ENCODE measurements at places on chromosomes 3 and 15.

DNA sequence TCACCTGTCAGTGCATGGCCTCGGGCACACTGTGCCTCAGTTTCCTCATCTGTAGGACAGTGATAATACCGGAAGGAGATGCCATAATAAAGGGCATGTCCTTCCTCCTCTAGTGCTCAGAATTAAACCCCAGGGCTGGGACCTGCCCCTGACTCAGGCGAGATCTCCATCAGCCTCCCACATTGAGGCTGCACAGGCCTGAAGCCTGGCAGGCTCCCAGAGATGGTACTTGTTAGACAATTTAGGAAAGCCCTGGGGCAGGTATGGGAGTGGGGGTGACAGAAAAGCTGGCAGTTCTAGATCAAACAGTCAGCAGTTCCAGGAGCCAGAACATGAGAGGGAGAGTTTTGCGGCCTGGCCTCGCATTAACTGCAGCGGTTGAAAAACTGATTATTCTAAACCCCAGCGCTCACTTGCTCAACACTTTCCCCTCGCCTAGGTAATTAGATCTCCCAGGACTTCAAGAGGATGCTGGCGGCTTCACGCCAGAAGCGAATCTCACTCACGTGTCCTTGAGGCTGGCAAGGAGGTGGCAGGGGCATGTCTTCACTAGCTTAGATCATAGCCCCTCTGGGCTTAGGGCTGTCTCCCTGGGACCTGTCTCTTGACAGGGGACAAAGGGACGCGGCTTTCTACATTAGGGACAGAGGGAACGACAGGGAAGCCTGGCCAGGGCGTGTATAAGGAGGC, 73.1 kb downstream of the ATP2B2 start:
- H3K27ac ChIP-seq: no peak overlapping the region
- DNase-seq: no peak
- no peaks in the 10 kb centered on the region for H3K36me3 ChIP-seq

DNA sequence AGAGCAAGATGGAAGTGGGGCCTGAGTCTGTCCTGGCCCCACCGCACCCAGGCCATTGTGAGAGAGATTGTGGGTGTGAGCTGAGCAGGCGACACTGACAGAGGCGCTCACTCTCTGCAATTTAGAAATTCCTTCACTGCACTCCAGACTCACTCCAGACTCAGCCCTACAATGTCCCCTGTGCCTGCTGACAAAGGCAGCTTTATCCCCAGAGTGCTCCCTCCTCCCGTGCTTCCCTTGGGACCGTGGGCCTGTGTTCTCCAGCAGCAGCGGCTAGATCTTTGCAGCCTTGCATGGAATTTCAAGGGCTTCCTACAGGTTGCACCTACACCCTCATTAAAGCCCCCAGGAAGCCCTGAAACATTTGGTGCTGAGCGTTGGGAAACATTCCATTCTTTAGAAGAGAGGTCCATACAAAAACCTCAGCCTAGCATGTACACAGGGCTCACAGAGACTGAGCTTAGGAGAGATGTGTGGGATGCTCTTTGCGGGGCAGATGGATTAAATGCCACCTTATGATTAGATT, 1.3 kb upstream of the IL16 start:
- peak; percentile 19 for DNase-seq
- no peaks in the 10 kb centered on the region for H3K36me3 ChIP-seq
- no peaks in the 10 kb centered on the region for H3K4me1 ChIP-seq
- H3K27me3 ChIP-seq: peaks cover 7% of the 10 kb centered on the region
- no peak overlapping the region for H3K27ac ChIP-seq
- H3K4me3 ChIP-seq: no peak overlapping the region

DNA sequence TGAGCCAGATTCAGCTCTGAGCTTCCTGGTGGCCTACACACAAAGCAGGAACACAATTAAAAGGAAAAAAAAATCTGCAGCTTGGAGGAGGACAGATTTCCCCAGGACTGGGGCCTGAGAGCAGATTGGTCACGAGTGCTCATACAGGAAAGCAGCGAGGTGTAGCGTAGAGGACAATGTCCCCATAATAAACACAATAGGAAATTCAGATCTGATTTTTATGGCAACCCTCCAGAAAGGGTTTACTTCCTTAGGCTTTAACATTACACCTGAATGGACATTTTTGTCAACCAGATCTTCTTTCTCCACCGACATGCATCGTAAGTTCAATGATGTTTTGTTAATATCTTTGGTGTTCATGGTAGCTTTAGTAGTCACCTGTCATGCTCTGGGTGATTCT, 23.3 kb downstream of the SLC6A20 start:
- no peak overlapping the region for H3K4me3 ChIP-seq
- no peaks in the 10 kb centered on the region for H3K36me3 ChIP-seq
- H3K27ac ChIP-seq: no peak overlapping the region

GRCh38 chr15:47035475-47036406, 681.6 kb upstream of the SEMA6D start:
- no peak overlapping the region for H3K27ac ChIP-seq
- no peak for DNase-seq
- no peaks in the 10 kb centered on the region for H3K36me3 ChIP-seq

DNA sequence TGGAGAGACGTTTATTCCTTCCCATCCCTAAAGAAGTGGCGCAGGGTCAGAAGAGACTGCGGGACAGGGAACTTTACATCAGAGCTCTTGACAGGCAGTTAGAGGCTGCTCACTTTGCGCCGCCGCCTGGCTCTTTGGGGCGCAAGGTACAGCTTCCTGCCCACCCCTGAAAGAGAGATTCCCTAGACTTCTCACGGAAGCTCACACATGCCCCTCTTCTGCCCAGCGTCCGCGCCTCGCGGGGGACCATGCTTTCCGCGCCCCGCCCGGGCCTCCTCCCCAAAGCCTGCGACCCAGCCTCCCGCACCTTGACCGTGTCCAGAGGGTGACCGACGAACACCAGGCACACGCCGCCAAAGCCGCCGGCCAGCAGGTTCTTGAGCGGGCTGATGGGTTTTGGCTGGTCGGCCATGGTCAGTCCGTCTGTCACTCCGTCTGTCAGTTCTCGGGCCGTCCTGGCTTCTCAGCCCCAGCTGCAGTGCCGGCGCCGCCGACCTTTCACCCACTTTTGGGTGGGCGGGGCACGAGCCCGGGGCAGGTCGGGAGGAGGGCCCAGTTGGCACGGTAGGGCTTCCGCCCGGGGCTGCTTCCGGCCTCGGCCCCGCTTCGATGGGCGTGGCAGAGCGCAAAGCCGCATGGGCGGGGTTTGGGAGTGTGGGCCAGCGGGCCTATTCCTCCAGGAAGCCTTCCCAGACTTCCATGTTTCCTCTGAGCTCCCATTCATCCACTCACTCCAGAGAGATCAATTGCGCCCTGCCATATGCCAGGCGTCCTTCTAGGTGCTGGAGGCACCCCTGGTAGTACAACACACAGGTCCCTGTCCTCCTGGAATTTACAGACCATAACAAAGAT, at the start of gene SLC25A20:
SLC25A20 (minus strand) TSS at position 500 of the 852 bp plus-strand sequence; CDS start at position 412, 88 bp downstream.
- peak within 1 kb of the TSS; percentile 68 for H3K4me3 ChIP-seq
- DNase-seq: peak; percentile 87
- H3K27ac ChIP-seq: no peak within 1 kb of the TSS
- H3K27me3 ChIP-seq: no peaks in the 10 kb centered on the region
- peaks cover 4% of the 10 kb centered on the region for H3K4me1 ChIP-seq
